ENCODE measurements at places on chromosomes 13 and 19. TPM values are rescaled to one million over a fixed set of nuclear protein-coding genes. Genes with fewer than 3 reads are reported as not detected.
A peak's percentile ranks its signal among the peaks of the same experiment; 100 is the strongest.

The TNNT1 gene
- total RNA-seq, result 334 TPM

- no peak for DNase-seq
Observed at GRCh38 chr13:21686751-21687391, 16.0 kb downstream of the FGF9 start.

GRCh38 chr19:4707956-4708650 is 15.5 kb downstream of the DPP9 start:
- no peak for DNase-seq

DNA sequence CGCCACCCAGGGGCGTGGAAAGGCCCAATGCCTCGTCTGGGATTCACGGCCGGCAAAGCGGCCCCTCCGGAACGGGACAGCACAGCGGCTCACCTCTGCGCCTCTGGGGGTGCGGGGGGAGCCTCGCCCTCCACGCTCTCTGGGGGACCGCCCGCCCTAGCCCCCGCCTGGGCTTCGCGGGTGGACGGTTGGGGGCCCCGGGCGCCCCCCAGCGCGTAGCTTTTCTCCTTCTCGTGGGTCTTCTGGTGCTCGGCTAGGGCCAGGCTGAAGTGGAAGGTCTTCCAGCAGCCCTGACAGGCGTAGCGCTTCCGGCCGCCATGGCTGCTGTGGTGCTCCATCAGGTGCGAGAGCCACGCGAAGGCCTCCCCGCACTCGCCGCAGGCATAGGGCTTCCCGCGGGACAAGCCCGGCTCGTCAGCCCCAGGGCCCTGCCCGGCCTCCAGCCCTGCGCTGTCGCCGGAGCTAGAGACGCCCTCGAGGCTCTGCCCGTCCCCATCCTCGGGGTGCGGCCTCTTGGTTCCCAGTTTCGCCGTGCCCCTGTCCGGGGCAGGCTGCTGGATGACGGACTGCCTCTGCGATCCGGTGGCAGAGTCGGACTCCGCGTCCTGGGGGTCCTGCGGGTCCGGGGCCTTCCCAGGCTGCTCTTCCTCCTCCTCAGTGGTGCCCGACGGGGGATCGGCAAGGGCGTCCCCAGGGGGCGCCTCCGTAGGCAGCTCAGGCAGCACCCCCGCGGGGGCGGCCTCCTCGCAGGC is 13.3 kb downstream of the ZSCAN18 start:
- no peak for DNase-seq

GRCh38 chr13:29716493-29716892 is 121.0 kb upstream of the SLC7A1 start:
- no peak for DNase-seq

- no peak for DNase-seq
Observed at GRCh38 chr13:66899955-66900354, 330.2 kb downstream of the PCDH9 start.

DNA sequence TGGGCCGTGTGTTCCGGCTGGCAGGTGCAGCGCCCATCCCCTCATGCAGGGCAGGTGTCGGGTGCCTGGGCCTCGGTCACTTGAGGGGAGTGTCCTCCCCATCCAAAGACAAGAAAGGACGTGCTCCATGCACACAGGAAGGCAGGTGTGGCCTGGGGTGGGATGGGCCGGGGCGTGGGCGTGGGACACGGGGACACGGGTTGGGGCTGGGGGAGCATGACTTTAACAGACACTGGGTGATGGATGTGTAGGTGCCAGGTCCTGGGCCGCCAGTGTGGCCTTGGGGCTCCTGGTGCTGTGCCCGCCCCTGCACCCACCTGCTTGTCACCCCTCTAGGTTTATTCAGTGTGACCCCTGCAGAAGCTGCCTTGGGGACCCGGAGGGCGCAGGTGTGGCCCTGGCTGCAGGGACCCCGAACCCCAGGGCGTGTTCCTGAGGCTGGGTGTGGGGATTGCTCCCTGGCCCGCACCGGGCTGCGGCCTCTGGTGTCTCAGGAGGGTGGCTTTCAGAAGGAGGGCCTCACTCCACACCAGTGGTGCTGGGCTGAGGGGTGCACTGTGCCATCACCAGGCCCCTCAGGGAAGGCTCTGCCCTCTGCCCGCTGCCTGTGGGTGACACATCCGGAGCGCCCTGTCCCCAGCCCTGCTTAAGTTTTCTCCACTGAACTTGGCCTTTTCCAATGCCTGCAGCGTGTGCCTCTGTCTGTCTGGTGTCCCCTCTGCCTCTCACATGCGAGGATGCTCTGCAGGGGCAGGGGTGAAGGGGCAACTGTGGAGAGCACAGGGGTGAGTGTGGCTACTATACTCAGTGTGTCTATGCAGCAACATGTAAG is 5.2 kb downstream of the TMEM255B start:
- no peak for DNase-seq

- peak; percentile 6 for DNase-seq
Observed at GRCh38 chr13:67147342-67148133, 82.6 kb downstream of the PCDH9 start.

The CATSPERD gene
- not detected for total RNA-seq

DNA sequence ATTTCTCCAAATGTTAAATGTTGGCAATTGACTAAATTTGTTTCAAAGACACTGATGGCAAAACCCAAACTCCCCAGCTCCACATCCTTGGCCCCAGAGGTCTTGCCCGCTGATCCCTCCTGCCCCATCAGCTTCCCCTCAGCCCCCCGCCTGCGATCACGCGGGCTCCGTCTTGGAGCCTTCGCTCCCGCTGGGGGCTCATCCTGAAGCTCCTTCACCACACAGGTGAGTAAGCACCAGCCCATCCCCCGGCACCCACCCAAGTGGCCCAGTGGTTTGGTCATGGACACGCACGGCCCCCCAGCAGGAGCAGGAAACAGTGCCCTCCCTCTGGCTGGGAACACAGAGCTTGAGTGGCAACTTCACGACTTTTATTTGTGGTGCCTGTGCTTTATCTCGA is 14.9 kb downstream of the EPS8L1 start:
- DNase-seq, result no peak

The EXOC3L2 gene
- total RNA-seq, result not detected

- DNase-seq, result peak; percentile 6
Observed at GRCh38 chr13:48446464-48446863, 33.6 kb upstream of the LPAR6 start.

- no peak for DNase-seq
Observed at GRCh38 chr13:90532861-90533492, 814.5 kb upstream of the MIR17HG start.

GRCh38 chr13:35630551-35631275 is 154.2 kb upstream of the MAB21L1 start:
- peak; percentile 41 for DNase-seq

DNA sequence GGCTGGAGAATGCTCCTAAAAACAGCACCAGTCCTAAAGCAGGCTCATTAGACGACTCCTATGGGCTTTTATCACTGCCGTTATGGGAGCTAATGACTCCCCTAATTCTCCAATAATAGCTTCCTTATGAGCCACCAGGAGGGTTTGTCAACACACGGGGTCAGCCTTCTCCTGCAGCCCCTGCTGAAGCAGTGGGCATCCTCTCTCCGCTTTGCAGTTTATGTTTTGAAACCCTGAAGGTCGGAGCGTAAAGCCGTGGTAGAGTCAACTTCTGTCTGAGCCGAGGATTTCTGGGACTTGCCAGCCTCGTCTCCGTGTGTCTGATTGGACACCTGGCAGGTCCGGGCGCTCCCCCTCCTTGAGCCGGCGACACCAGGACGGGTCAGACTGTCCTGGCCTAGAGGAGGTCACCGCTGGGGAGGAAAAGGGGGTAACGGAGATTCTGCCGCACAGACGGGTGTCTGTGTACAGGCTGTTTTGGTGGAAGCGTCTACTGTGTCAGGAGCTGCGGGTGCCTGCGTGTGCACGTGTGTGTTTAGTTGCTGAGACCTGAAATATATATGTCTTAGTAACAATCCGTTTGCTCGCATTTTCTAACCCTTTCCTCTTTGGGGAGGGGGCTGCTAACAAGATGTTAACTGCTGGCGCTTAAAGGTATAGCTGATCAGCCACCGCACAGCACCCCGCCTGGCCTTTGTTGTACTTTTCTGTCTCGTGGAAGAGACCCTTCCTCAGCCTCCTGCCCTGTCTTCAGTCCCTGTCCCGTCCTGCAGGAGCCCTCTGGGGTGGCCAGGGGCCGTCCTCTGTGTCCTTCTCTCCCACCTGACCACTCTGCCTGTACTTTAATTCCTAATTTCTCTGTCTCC is 1.9 kb downstream of the KDM4B start:
- DNase-seq, result no peak

The NKPD1 gene
- not detected for total RNA-seq

- DNase-seq, result no peak
Observed at GRCh38 chr13:38167164-38167822, 182.4 kb upstream of the UFM1 start.

- DNase-seq, result no peak
Observed at GRCh38 chr13:110519046-110519445, 42.5 kb downstream of the RAB20 start.

GRCh38 chr13:20489185-20489820 is 36.4 kb downstream of the CRYL1 start:
- no peak for DNase-seq

- DNase-seq, result no peak
Observed at GRCh38 chr13:113856716-113857065, 7.2 kb downstream of the GAS6 start.

DNA sequence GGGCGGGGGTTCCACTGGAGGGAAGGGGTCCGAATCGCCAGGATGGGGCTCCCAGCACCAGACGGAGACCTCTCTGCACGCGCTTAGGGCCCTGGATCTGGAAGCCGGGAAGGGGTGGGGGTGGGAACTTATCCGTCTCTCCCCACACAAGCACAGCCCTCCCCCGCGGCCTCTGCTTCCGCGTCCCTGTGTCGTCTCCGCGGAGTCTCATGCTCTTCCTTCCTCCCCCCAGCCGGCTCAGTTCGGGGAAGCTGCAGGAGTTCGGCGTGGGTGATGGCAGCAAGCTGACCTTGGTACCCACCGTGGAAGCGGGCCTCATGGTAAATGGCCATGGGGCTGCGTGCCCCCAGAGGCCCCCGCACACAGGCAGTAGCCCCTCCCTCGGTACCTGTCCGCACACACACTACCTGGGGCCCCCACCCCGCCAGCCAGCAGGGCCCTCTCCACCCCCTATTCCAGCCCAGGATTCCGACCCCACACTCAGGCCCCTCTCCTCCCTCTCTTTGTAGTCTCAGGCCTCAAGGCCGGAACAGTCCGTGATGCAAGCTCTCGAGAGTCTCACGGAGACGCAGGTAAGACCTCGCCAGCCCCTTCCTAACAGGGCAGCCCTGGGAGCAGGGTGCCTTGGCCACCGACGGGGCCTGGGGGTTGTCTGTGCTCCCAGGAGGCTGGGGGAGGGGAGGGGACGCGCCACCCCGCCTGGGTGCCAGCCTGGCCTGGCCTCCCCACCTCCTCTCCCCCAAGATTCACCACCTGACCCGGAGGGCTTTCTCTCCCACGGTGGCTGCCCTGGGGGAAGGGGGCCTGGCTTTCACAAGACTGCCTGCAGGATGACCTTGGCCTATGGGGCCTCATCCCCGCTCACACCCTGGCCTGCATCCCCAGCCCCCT is 3.2 kb downstream of the MIDN start:
- peak; percentile 51 for DNase-seq

The PET100 gene
- 65.7 TPM for total RNA-seq

DNA sequence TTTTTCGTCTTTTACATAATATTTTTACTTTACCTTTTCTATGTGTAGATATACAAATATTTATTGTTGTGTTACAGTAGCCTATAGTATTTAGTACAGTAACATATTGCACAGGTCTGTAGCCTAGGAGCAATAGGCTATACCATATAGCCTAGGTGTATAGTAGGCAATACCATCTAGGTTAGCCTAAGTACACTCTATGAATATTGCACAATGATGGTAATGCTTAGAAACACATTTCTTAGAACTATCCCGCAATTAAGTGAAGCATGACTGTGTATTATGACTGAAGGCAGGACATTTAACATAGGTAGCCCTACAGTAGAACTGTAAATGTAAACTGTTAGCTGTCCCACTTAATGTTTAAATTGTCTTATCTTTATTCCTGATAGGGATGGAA is 964.3 kb downstream of the SLITRK1 start:
- no peak for DNase-seq

- no peak for DNase-seq
Observed at GRCh38 chr19:49896863-49897621, at the start of gene IL4I1. Gene IL4I1, minus strand, starts transcription at chr19:49896887. Its CDS starts 727 bp downstream, at chr19:49896160.

The GPR12 gene
- not detected for total RNA-seq

DNA sequence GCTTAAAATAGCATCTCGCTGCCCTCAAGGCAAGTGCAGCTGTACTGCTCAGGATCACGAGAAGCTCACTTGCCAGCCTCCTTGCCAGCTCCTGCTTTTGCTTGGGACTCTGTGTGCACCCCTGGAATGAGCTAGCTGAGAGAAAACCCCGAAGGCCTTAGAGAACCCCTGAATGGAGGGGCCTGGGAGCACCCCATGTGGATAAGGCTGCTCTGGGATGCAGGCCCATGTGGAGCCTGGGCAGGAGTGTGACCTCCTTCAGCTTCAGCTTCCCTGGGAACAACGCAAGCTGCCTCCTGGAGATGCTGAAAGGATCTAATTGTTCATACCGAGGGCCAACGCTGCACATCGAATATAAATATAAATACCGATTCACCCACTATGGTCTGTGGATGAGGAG is 109.2 kb downstream of the HSPH1 start:
- no peak for DNase-seq

GRCh38 chr19:30690935-30691818 is 319.0 kb downstream of the ZNF536 start:
- DNase-seq, result no peak

The ATP4A gene
- total RNA-seq, result not detected

The CLEC4M gene
- total RNA-seq, result not detected

DNA sequence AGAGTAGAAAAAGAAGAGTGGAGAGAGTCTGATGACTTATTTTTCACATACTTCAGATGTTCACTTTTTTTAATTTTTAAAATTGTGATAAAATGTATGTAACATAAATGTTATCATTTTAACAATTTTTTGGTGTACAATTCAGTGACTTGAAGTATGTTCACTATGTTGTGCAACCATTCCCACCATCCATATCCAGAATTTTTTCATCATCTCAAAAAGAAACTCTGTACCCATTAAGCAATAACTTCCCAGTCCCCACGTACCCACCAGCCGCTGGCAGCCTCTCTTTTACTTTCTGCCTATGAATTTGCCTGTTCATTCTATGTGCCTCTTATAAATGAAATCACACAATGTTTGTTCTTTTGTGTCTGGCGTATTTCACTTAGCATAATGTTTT is 43.3 kb downstream of the SKA3 start:
- DNase-seq, result no peak

- DNase-seq, result no peak
Observed at GRCh38 chr19:472005-472858, 11.4 kb upstream of the SHC2 start.

GRCh38 chr19:5765220-5765619 is 19.3 kb downstream of the PRR22 start:
- DNase-seq, result no peak

The OR7D2 gene
- not detected for total RNA-seq

The CACTIN gene
- 13.9 TPM for total RNA-seq

The VAV1 gene
- not detected for total RNA-seq

GRCh38 chr13:42331009-42331408 is 59.1 kb downstream of the AKAP11 start:
- DNase-seq, result no peak
